ENCODE measurements at places on chromosomes 6 and 20. TPM values are rescaled to one million over a fixed set of nuclear protein-coding genes. Genes with fewer than 3 reads are reported as not detected.

The HLA-DPA1 gene
- polyA plus RNA-seq, result 41.6 TPM

The CLVS2 gene
- not detected for polyA plus RNA-seq

The SLC22A7 gene
- polyA plus RNA-seq, result not detected

The TOX2 gene
- 0.22 TPM for polyA plus RNA-seq

The CDSN gene
- not detected for polyA plus RNA-seq

The NRSN1 gene
- polyA plus RNA-seq, result not detected

The ENPP1 gene
- not detected for polyA plus RNA-seq
